Astrocyte of the spinal cord (primary cell): ENCODE measurements at places on chromosomes 13 and 19.

DNA sequence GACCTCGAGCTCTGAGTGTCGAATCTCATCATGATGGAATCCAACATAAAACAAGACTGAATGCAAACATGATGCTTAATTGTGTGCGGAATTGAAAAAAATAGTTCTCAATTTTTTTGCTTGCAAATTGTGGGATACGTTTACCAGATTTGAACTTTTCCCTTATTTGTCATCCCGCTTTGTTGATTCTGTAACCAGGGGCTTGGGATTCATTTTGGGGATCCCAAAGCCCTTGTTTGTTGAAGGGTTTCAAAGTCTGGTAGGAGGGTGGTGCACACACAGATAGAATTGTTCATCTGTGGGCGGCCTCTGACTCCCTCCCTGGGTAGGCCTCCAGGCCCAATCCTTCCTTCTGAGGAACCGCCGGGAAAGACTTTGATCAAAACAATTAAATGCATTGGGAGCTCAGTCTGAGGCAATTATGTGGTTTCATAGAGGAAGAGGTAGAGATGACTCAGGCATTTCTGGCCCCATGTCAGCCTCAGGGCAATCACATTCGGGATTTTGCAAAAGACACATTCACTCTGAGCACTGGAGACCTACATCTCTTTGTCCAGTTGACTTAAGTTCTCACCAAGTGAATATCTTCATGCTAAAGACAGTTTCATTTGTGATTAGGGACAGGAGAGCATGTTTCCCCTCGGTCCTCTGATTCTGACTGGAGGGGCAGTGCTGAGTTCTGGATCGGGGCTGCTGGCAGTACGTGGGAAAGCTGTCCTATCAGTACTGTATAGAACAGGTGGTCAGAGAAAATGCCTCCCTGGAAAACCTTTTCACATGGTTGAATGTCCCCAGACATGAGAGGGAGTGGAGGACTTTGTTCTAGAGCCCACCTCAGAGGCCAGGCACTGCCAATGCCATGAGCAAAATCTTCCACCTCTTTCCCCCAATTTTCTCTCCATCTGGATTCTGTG is 27.8 kb upstream of the IGFL4 start:
- DNase-seq = peak; percentile 94

DNA sequence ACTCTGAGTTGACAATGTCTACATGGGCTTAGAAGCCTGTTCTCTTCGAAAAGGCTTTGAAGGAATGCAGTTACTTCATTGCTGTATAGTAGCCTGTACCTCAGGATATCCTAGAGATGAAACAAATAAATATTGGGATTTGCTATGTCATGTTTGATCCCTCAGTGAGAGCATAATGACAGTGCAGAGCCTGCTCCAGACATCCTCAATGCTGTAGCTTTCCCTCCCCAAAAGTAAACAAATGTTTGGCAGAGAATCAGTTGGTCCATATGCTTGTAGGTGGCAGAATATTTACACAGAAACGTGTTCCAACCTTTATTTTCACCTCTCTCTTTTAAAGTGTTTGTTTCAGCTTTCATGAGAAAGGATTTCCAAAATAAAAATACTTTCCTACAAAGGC is 515.3 kb upstream of the SGCG start:
- DNase-seq = no peak

DNA sequence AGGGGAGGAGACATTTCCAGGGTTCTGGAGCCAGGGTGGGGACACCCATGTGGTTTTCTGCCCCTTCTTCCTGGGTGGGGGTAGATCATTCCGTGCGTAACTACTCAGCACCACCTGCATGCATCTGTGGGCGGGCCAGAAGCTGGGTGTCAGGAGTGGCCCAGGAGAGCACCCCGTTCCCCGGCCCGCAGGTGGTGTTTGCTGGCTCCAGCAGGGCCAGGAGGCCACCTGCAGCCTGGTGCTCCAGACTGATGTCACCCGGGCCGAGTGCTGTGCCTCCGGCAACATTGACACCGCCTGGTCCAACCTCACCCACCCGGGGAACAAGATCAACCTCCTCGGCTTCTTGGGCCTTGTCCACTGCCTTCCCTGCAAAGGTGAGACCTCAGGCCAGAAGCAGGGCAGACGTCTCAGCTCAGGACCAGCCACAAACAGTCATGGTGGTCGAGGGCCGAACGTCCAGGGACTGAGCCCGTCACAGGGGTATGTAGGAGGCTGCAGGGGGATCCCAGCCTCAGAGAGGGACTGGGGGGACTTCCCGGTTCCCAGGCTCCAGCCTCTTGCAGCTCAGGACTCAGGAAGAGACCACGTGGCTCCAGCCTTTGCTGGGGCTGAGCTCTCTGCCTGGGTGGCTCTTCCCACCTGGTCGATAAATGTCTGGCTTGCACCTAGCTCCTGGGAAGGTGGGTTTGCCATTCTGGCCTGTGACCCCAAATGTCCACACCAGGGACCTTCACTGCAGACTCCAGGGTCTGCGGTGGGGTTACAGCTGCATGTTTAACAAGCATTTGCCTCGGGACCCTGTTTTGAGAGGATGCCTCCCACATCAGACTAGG is 1.6 kb downstream of the FSTL3 start:
- peak; percentile 32 for DNase-seq

DNA sequence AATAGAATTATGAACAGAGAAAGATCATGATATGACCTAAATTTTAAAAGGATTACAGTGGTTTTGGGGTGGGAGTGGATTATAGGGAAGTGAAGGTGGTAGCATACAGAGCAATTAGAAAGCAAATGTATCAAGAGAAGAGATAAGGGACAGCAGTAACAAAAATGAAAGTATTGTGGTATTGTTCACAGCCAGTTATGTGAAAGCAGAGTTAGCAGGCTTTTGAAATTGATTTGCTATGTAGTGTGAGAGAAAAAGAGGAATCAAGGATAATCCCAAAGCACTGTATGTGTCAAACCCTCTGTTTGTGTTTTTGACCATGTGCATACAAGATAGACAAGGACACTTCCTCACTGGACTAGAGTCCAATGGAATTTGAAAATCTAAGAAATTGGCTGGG is 1721.4 kb downstream of the PCDH9 start:
- DNase-seq = no peak

DNA sequence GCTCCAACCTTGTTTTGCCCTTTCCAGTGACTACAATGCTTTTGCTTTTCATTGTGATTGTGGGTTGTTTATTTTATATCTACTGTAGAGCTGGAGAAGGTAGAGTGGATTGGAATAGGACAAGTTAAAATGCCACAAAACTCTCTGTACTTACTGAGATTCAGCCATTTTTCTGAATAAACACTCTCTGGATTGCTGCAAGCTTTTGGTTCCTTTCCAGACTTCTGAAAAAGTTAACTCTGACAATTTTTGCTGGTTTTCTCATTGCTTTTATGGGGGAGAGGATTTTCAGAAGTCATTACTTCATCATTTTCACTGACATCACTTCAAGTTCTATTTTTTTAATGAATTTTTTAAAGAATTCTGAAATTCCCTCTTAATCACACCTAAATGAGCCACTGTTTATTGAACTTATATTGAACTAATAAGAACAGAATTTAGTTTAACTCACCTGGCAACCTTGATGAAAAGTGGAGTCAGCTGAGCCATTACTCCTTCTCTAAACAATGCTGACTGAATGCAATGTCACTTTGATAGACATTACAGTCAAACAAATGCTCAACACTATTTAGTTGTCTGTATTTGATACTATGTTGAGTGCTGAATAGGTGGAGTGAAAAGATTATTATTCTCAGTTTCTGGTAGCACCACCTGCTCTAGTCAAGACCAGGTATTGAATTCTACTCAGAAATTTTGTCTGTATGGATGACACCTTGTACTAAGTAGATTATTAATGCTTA is 303.5 kb downstream of the DLEU7 start:
- no peak for DNase-seq

DNA sequence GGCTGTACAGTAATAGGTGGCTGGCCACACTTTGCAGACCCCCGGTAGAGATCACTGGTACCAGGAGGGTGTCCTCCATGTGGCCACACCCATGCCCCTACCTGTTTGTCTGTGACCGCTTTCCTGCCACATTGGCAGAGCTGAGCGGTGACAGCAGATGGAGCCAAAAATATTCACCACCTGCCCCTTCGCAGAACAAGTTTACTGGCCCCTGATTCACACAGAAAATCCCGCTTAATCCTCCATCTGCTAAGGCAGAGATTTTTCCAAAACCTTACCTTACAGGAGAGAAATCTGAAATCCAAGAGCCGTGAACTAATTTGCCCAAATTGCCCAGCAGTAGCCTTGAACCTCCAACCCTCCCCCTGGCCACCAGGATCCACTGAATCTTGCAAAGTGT is 52.1 kb downstream of the MYO9B start:
- DNase-seq = no peak

DNA sequence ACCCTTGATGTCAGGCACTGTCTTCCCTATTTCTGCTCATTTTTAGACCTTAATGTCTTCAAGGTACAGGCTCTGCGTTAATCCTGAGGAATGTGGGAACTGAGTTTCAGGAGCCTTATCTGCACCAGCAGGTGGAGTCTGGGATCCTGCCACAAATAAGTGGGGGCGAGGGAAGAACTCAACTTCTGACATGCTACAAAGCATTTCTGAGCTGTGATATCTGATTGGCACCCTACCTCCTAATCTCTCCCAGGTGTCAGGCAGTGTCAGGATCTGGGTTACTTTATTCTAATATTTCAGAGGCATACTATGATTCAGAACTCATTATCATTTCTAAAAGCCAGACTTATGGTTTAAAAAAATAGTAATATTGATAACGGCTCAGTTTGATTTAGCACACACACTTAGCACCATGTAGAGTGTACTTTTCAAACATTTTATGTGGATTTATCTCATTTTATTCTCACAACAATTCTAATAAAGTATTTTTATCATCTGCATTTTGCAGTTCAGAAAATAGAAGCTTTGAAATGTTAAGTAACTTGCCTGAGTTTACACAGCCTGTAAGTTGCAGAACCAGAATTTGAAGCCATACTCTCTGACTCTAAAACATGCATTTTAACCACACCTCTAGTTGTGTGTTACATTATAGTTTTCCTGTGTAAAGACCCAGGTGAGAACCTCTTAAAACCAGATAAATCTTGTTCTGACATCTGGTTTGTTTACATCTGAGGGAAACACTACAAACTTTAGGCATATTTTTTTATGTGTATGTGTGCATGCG is 358.6 kb downstream of the TDRD3 start:
- no peak for DNase-seq

DNA sequence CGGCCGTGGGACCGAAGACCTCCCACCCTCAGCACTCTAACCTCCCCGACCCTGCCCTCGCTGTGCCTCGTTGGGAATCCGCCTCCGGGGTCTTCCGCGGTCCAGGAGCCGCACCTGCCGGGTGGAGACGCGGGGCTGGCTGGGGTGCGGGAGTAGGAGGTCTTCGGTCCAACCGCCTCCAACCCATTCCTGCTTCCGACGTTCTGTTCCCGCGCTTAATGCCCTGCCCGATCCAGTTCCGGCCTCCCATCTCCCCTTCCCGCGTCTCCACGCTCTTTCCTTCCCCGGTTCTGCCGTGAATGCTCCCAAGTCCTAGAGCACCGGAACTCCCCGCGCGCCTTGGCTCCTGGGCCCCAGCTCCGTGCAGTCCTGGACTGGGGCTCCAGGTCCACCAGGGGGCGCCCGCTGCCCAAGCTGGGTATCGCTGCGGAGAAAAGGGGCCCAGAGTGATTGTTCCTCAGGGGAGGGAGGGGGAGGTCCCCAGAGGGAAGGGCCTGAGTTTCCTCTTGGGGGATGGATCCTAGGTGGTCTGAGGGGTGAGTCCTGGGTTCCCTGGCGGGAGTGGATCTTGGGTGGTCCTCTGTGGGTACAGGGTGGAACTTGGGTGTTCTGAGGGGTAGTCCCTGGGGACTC is 14.1 kb upstream of the TNFSF9 start:
- DNase-seq = peak; percentile 75

DNA sequence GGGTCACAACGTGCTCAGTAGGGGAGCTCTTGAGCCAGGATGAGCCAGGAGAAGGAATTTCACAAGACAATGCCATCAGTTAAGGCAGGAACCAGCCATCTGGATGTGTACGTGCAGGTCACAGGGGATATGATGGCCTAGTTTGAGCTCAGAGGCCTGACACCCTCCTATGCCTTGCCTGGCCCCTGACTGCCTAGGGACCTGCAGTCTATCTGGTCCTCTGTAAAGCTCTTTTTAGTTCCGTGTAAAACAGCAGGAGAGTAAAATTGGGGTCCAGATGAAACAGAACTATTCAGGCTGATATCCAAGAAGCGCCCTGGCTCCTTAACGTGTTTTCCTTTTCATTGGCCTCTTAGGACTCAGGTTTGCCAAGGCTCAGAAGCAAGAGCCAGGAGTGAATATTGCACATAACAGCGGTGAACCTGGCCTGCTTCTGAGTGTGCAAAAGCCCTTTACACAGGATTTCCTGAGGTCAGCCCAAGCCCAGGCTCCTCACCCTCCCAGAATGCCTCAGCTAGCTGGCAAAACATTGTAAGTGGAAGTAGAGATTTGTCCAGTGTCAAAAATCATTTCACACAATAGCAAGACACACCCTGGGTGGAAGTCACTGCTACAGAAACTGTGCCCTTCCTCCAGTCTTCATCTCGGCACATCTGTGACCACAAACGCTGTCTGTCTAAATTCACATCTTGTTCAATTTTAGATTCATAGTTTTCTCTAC is 777.2 kb downstream of the UQCRFS1 start:
- no peak for DNase-seq

DNA sequence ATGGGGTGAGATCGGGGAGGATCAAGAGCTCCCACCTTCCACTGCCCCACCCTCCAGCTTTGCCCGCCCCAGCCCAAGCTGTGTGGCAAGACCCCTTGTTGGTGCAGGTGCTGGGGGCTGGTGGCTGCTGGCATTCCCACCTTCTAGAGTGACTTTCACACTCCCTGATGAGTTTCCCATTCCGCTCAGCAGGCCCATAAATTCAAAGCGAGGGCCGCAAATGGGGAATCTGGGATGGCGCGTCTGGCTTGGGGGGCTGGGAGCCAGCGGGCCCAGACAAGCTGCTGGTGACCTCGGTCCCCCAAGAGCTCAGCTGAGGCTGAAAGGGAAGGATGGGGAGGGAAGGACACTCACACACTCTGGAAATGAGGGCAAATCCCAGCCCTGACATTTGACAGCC is 110.3 kb downstream of the GADD45B start:
- DNase-seq = no peak

DNA sequence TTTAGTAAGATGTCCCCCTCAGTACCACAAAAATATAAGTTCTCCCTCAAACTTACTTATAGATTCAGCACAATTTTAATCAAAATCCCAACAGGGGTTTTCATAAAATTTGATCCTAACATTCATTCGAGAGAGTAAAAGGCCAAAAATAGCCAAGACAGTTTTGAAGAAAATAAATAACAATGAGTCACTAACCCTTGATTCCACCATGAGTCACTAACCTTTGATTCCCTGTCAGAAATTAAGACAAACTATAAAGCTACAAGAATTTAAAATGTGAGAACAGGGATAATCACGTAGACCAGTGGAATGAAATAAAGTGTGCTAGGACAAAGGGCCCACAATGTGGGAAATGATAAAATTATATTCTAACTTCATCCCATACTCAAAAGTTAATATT is 320.3 kb downstream of the SUCLA2 start:
- DNase-seq = peak; percentile 72

- DNase-seq = no peak
Observed at GRCh38 chr19:10742476-10742875, 24.6 kb downstream of the DNM2 start.

DNA sequence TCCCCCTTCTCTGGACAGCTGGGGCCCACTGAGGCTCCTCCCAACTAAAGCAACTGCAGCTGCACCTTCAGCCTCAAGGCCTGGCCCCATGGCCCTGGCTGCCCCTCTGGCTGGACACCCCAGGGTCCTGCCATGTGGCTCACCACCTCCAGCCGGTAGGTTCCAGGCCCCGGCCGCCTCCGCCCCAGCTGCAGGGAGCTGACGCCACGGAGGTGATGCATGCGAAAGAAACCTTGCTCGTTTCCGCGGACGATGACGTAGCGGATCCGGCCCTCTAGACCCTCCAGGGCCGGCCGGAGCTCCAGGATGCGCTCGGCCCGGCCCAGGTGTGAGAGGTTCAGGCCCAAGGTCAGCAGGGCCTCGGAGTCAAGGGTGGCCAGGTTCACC is 13.3 kb downstream of the CCL25 start:
- DNase-seq = no peak
